Activated T-cell treated with anti-CD3 and anti-CD28 coated beads, Interleukin-2, amount 50 U/mL, for 24 hours (primary cell): ENCODE measurements at places on chromosomes 2 and 18.

GRCh38 chr2:207484444-207485391 is 45.0 kb upstream of the CREB1 start:
- no peak for DNase-seq

- DNase-seq: no peak
Observed at GRCh38 chr2:141455211-141455826, 675.5 kb downstream of the LRP1B start.

DNA sequence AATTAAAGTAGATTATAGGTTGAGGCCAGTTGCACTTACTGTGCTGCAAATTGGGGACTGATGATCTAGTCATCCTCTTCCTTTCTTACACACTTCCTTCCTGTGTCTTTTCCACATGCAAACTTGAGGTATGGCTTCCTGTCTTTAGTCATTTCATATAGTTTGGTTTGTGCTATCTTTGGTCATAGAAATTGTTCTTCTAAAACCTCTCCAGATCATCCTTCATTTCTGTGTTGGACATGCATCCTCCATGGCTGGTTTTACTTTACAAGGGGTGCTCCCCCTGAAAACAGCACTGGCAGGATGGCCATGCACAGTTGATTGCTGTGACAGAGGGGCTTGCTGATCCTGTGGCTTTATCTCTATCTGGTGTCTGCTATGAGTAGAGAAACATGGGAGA is 36.5 kb downstream of the MGAT5 start:
- no peak for DNase-seq

DNA sequence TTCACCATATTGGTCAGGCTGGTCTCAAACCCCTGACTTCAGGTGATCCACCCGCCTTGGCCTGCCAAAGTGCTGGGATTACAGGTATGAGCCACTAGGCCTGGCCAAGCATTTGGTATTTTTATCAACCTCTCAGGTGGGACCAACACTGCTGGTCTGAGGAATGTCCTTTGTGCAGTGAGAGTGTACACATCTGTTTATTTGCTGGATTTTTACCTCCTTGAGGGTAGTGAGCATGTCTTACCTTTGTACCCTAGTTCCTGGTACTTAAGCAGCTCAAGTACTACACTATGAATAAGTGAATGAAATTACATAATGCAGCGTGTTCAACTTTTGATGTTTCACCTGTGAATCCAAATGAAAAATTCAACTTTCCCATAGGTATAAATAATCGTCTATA is 29.8 kb downstream of the SOS1 start:
- DNase-seq: no peak

DNA sequence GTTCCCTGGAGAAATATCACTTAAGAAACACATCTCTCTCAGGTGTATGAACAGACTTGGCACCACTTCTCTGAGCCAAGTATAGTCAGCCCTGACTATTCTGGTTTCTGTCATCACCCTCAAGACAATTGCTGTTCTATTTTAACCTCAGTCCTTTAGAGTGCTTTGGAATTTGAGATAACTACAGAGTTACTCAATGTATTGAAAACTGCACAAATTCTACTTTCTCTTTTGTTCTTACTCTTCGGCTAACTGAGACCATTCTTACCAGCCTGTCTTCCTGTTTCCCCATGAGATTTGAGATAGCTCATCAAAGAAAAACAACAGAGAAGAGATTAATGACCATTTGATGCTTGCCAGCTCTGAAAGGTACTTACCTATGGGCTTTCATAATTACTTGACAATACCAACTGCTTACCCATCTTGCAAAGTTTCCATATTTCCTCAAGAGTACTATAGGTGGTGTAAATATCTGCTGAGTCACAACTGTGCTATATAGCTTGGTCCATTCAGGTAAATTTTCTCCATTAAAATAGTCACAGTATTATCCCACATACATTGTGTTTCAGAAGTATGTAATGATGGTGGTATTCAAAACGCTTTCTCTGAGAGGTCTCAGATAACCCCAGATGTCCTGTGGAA is 467.5 kb upstream of the CHST9 start:
- DNase-seq: no peak
